AG09319 (cell line): ENCODE measurements at places on chromosomes 4 and X.

DNA sequence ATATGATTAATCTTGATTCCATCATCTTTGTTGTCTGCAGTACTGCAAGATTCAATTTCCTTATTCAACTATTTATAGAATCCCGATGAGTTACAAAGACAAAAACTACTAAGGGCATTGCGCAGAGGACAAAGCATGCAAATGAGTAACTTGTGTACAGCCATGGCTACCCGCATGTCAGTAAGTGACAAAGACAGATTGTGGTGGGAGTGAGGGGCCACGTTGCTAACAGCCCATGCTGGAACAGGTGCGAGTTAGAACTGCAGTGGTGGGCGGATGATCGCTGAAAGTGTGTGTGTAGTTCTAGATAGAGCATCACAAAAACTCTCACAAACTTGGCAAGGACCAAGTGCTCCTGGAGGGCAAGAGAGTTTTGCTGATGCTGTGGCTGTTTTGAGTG lies 49.5 kb downstream of the ACOX3 start:
- DNase-seq: no peak

DNA sequence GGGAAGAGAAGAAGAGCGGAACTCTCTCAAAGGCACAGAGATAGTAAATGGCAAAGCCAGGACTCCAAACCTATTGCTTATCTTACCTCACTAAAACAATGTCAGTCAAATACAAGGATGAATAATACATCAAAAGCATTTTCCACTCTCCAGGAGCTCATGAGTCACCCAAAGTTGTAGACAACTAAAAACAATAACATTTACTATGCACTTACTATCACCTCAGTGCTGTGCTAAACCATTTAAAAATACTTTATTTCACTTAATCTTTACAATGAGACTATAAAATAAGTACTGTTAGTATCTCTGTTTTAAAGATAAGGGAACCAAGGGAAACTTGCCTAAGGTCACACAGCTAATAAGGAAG lies 163.2 kb upstream of the SPANXC start:
- DNase-seq: no peak

- DNase-seq: no peak
Observed at GRCh38 chrX:53859890-53860289, 173.4 kb upstream of the HUWE1 start.

DNA sequence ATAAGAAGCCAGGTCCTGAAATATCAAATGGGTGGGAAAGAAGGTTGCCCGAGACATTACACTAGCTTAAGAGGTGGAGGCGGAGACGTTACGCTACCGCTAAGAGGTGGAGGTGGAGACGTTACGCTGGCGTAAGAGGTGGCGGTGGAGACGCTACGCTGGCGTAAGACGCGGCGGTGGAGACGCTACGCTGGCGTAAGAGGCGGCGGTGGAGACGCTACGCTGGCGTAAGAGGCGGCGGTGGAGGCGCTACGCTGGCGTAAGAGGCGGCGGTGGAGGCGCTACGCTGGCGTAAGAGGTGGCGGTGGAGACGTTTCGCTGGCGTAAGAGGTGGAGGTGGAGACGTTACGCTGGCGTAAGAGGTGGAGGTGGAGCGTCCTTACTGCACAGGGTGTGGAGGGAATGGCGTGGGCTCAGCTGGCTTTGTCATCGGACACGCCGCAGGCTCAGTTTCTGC lies 12.8 kb downstream of the CYP4V2 start:
- no peak for DNase-seq

DNA sequence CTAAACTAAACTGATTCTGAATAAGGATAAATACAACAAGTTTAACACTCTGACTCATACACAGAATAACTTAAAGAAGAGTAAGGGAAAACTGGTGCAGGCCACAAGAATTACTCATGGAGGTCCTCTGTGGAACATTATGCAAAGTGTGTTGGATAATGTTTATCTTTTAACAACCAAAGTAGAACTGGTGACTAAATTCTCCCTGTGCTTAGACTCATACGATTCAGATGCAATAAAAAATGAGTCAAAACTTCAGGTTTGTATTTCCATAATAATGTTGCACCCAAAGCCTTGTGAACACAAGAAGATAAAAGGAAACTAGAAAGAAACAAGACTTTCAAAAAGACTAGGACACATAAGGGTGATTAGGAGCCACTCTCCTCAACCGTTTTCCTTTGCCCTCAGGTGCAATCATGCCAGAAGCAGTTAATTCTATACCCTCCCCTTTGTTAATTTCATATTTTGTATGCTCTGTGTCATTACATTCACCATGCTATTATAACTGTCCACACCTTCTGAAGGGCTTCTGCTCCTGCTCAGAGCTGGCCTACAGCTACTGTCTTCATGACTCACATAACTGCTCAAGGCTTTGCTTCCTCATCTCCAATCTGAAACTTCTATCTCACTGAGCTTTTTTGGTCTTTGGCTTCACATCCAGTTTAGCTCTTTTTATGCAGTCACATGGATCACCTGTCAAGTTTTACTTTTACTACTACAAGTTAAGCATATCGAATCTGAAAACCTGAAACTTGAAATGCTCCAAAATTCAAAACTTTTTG lies 60.2 kb downstream of the KCNIP4 start:
- peak; percentile 57 for DNase-seq

GRCh38 chrX:150983521-150984168 lies 510 bp downstream of the HMGB3 start:
- DNase-seq: no peak

DNA sequence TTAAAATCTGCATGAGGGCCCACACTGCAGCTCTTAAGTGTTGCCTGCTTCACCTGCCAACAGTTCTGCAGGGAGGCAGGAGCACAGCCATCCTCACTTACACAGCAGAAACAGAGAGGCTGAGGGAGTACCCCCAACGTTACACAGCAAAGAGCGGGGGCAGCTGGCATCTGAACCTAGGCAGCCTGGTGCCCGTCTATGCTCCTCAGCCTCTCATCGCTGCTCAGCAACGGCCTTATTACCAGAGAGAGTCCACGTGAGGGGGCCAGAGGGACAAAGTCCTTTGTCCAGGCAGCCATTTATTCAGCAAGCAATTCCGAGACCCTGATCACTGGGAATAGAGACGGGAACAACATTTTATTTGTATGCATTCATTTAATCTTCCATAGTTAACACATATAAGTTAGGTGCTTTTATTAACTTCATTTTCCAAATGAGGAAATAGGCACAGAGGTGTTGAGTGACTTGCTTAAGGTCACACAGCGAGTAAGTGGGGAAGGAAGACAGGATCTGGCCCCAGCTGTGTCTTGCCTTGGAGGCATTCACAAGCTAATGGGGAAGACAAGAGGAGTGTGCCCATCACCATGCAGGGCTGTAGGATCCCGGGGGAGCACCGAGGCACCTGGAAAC lies 52.2 kb upstream of the SORCS2 start:
- no peak for DNase-seq

DNA sequence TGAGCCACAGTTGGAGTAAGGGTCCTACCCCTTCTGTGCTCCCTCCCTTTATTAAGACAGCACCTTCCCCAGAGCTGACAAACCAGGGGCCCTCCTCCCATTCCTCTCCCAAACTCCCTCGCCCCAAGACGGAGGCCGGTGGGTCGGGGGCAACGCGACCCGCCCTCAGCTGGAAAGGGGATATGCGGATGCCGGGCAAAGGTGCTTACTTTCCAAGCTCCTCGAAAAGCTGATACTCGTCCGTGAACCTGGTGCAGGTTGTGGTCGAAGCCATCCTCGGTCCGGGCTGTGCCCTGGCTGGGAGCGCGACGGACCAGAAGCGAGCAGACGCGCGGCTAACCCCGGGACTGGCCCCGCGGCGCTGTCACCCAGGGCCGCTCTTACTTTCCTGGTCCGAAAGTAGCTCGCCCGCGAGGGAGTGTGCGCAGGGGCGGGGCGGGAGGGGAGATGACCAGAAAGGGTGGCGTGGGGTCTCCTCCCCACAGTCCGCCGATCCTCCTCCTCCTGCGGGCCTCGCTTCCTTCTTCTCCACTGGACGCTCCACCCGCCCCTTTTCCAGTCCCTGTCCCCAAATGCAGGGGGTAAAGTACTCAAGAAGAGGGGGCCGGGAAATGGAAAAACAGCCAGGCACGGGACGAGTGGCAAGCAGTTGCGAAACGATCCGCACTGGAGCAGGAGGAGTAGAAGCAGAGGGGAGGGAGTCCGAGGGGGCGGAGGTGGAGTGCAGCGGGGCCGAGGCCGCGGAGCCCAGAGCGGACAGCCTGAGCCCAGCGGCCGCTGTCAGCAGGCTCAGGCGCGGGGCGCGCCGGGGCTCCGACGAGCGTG lies 531 bp downstream of the CAMK2D start:
- no peak for DNase-seq

DNA sequence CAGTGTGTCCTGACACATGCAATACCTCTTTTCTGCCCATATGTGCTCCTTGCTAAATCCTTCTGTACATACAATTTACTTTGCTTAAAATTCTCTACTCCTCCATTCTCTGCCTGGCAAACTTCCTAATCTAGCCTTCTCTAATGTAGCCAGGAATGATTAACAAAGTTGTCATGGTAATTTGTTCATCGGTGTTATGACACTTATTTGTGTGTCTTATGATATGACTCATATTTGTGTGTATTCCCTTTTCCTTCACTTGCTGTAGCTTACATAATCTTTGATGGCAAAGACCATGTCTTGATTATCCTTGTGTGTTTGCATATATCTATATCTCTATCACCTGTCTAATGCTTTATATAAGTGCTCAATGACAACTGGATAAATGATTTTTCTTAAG lies 133.3 kb downstream of the COL25A1 start:
- DNase-seq: no peak

DNA sequence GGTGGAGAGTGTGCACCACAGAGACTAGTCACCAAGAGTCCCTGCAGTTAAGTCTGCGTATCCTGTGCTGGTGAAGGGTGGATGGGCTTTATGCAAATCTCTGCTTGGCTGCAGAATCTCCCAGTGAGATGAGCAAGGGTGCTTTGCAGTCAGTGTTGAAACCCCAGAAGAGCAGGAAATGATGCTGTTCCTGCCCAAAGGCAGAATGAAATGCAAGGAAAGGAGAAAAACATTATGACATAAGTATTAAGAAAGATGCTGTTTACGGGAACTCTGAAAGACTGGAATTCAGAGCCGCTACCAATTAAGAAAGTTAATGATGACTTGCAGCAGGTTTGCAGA lies 25.4 kb upstream of the ACSL1 start:
- DNase-seq: no peak
